ENCODE measurements at places on chromosomes 6 and 20. TPM values are rescaled to one million over a fixed set of nuclear protein-coding genes. Genes with fewer than 3 reads are reported as not detected.

The SAMD5 gene
- 14.5 TPM for polyA plus RNA-seq

The HCRTR2 gene
- 7.5 TPM for polyA plus RNA-seq

The HSPA1L gene
- 2.6 TPM for polyA plus RNA-seq

The SLC35F1 gene
- polyA plus RNA-seq: 35.1 TPM

The LY6G6D gene
- not detected for polyA plus RNA-seq

The GRIK2 gene
- 103 TPM for polyA plus RNA-seq

The RIMS4 gene
- polyA plus RNA-seq: 40.6 TPM

All from neural cell (in vitro differentiated cells).